ENCODE measurements at places on chromosomes 12 and 14.

- DNase-seq = no peak
Measured at GRCh38 chr12:86663716-86664115, 407.5 kb upstream of the MGAT4C start.

DNA sequence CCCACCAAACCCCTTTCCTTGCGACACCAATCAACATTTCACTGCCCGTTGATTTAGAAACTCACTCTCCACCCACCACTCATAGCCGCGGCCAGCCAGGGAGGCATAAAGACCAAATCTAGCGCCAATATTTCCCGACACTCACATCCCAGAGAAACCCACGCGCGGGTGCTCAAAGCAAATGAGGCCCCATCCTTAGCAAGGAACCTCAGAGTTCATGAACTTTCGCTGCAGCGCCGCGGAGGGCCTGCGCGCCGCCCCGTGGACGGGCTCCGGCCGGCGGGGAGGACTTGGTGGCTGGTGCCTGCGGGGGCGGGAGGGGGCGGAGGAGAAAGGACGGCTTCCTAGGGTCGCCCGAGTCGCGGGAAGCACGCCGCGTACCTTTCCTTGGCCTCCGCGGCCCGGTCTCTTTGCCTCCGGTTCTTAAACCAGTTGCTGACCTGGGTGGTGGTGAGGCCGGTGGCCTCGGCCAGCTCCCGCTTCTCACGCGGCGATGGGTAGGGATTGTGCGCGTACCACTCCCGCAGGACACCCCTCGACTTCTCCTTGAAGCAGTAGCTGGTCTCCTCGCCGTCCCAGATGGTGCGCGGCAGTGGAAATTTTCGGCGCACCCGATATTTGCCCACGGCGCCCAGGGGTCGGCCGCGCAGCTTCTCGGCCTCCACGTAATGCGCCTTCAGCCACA is 886 bp downstream of the SIX1 start:
- DNase-seq = no peak

GRCh38 chr12:124837958-124838803 is 25.5 kb downstream of the SCARB1 start:
- no peak for DNase-seq

GRCh38 chr14:101057394-101057793 is 153.9 kb upstream of the RTL1 start:
- DNase-seq = no peak

DNA sequence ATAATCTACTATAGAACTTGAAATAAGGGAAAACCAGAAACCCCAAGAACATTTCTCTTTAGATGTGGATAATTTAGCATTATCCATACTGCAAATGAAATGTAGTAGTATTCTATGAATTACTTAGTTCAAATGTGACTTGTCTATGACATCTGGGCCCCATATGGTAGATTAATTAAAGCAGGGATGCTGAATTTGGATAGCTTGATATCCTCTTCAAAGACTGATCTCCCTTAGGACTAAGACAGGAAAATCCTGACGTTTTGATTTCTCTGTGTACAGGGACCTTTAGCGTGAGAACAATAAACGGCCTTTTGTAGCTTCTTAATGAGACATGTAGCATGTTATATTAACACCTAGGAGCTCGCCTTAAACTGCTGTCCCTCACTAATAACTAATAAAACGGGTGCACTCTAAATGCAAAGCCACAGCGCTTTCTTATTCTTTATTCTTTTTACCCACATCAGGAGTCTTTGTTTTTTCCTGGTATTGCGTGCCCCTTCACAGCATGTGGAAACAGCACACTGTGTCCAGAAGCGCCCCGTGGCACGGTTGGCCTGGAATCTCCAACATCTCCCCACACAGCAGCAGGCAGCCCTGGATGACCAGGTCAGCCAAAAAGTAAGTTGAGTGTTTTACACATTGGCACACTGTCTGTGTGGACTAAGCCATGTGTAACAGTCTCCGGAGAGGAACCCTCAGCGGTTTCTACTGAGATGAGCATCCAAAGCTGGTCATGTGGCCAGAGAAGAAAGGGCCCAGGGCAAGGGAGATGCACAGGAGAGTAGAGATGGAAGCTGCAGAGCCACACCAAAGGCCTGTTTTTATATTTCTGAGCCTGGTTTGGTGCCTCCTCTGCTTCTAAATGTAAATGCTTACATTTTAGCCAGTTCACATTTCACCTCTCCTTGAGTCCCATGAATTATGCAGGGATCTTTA is 93.1 kb downstream of the SRGAP1 start:
- no peak for DNase-seq

DNA sequence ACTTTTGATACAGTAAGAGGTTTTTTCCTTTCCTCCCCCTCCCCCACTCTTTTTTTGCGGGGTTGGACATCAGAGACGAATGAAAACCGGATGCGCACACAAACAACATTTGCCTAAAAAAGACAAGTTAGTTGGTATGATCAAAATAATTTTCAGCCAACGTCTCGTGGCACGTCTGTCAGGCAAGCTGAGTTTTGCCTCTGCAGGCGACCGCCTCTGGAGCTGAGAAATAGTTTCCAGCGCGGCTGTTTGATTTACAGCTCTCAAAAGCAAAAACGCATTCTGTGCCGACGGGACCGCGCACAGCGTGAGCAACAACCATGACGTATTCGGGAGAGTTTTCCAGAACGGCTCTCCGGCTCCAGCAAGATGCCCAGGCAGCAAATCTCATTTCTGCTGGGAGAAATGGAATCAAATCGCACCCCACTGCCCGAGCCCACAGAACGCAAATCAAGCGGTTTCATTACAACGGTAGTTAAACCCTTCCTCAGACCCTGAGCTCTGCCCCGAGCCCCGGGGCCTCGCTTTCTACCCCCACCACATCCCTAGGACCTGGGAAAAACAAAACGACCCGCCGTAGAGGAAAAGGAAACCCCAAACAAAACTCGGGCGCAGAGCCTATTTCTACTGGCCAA is 14.2 kb upstream of the CALM1 start:
- peak; percentile 72 for DNase-seq

- DNase-seq = no peak
Measured at GRCh38 chr14:91893669-91894068, 26.3 kb upstream of the TC2N start.

- DNase-seq = peak; percentile 38
Measured at GRCh38 chr14:21978184-21978998, 304.8 kb upstream of the OR4E1 start.

DNA sequence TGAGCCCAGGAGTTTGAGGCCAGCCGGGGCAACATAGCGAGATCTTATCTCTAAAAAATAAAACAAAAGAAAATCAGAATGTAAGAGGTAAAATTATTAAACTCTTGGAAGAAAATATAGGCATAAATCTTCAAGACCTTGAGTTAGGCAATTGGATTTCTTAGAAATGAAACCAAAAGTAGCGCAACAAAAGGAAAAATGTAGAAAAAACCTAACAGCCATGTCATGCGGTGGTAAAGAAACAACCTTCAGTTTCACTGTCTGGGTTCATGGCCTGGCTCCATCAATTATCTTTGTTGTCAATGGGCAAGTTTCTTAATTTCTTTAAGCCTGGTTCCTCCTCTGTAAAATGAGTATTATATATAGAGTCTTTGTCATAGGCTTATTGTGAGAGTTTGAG is 5.6 kb upstream of the GCH1 start:
- no peak for DNase-seq

DNA sequence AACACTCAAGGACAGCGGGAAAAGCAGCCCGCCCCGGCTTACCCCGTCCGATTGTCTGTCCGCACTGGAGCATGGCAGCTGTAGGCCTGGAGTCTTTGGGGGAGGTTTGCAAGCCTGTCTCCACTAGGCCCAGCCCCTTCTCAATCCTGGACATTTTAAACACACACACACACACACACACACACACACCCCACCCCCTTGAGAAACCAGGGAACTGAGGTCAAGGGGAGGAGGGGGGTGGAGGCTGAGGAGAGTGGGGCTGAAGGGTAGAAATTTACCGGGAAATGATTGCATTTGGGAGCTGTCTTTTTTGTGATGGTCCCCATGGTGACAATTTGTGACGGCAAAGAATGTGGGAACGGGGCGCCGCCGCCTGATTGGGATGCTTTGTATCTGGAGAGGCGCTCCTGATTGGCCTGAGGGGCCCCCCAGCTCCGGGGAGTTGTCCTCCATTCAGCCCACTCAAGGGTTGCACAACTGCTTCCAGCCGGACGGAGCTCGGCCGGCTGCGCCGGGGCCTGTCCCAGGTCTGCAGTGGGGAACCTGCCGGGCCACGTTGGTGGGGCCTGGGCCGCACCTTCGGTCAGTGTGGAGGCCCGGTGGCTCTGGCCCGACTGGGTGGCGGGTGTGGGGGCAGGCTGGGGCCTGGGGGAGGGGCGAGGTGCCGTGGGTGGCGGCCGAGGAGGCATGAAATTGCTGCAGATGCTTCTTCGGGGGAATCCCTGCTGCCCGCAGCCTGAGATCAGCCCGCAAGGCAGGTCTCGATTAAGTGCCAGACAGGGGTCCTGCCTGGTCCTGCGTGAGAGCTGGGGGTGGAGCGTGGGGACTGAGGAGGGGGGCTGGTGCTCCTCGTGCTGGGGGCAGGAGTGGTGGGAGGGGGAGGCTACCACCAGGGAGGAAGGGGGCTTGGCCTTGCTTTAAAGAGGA is at the start of gene FAM181A:
FAM181A (plus strand) TSS at position 472 of the 927 bp plus-strand sequence. CDS start 942 bp downstream, outside the sequence.
- no peak for DNase-seq

- no peak for DNase-seq
Measured at GRCh38 chr14:34053666-34054065, 102.8 kb upstream of the EGLN3 start.

DNA sequence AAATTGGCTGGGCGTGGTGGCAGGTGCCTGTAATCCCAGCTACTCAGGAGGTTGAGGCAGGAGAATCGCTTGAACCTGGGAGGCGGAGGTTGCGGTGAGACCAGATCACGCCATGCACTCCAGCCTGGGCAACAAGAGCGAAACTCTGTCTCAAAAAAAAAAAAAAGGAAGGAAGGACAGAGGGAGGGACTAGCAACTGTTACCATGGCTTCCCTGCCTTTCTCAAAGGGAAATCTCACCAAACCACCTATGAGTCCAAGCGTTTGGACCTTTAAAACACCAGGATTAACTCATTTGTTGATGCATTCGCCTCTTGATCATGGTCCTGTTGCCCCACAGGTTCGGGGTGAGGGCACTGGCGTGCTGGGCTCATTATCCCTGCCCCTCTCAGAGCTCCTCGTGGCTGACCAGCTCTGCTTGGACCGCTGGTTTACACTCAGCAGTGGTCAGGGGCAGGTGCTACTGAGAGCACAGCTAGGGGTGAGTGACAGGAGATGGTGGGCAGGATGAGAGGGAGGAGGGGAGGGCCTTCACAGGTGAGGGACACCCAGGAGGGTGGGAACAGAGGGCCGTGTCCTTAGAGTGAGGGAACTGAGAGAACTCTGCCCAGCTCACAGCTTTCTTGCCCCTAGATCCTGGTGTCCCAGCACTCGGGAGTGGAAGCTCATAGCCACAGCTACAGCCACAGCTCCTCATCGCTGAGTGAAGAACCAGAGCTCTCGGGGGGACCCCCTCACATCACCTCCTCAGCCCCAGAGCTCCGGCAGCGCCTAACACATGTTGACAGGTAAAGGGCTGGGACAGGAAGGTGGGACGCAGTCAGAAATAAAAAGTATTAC is 10.2 kb upstream of the MYL6B start:
- no peak for DNase-seq

DNA sequence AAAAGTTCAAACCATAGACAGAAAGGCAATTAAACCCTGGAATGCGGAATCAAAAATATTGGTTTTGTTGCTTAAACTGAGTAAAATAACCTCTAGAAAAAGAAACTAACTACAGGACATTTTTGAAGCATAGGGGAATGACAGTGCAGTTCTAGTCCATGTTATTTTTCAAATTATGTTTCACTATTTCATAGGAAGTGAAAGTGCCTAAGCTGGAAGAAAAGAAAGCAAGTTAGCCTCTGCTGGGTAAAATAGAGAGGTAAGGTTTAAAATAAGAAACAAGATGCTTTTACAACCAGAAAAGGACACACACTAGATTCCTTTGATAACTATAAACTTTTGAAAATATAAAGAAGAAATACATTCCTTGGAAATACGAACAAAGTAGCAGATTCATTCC is 1.1 kb downstream of the CLECL1 start:
- DNase-seq = no peak

DNA sequence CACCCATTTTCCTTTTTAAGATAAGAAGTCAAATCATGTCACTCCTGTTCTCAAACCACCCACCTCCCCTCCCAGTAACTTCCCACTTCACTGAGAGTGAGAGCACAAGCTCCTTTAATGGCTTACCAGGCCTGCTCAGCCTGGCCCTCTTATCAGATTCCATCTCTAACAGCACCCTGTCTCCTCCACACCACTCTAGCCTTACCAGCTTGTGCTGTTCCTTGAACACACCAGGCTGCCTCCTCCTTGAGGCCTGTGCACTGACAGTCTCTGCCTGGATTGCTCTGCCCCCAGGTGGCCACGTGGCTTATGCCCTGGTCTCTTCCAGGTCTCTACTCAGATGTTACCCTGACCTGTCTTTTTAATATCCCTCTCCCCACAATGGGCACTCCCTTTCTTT is 40.1 kb upstream of the EVL start:
- DNase-seq = no peak

- DNase-seq = no peak
Measured at GRCh38 chr12:132302466-132303358, 26.7 kb downstream of the GALNT9 start.

DNA sequence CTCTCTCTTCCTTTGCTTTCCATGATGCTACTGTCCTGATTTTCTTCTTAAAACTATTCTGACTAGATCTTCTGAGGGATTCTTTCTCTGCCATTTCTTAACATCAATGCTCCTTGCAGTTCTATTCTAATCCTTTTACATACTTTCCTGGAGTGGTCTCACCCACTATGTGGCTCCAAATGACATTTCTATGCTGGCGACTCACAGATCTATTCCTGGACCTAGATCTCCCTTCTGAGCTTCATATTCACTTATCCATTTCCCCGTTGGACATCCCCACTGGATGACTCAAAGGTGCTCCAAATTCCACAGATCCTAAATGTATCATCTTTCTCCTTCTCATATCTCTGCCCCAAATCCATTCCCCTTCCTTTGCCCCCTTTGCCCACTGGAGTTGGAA is 4.1 kb downstream of the TEP1 start:
- no peak for DNase-seq

DNA sequence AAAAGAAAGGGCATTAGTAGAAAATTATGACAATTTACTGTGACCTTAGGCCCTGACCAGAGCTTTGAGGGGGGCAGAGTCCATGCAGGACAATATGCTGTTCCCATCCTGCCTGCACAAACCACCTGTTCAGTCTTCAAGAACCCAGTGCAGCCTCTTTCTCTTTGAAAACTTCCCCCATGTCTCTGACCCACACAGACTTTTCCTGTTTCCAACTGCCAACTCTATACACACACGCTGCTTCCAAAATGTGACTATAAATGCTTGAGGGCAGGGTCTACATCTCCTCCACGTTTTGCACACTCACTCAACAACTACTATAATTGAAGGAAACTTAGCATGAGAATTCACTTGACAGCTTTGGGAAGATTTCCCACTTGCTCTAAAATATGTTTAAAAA is 36.6 kb upstream of the SYCP3 start:
- no peak for DNase-seq

Data from activated CD8-positive, alpha-beta memory T cell treated with anti-CD3 and anti-CD28 coated beads for 4 hours (primary cell).